Activated T-cell treated with anti-CD3 and anti-CD28 coated beads for 48 hours (primary cell): ENCODE measurements at places on chromosomes 12 and 14.

DNA sequence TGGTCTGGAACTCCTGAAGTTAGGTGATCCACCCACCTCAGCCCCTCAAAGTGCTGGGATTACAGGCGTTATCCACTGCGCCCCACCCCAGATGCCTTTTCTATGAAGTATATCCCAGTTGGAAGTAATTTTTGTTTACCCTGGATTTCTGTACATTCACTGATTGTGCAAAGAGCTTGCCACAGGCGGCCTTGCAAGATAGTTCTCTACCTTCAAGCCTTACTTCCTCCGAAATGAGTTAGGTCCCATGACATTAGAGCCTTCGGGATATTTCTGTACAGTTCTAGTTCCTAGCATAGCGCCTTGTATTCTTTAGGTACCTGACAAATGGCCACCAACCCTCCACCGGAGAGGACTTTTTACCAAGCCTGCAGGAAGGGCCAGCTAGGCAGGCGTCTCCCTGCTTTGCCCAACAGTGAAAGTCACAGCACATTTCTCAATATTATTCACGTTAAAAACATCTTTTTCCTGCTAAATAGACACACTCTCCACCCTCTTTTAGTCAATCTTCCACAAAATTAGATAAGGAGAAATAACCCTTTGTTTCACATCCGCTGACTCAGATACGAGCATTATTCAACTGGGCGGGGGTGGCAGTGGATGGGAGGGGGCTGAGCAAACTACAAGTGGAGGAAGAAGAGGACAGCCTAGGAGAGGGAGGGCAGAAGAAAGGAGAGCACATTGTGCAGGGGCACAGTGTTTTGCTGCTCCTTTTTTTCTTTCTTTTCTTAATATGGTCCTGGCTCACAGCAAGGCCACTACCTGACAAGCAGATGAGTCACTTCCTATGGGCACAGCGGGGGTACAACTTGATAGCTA lies 40.0 kb upstream of the CAPRIN2 start:
- DNase-seq = peak; percentile 24

DNA sequence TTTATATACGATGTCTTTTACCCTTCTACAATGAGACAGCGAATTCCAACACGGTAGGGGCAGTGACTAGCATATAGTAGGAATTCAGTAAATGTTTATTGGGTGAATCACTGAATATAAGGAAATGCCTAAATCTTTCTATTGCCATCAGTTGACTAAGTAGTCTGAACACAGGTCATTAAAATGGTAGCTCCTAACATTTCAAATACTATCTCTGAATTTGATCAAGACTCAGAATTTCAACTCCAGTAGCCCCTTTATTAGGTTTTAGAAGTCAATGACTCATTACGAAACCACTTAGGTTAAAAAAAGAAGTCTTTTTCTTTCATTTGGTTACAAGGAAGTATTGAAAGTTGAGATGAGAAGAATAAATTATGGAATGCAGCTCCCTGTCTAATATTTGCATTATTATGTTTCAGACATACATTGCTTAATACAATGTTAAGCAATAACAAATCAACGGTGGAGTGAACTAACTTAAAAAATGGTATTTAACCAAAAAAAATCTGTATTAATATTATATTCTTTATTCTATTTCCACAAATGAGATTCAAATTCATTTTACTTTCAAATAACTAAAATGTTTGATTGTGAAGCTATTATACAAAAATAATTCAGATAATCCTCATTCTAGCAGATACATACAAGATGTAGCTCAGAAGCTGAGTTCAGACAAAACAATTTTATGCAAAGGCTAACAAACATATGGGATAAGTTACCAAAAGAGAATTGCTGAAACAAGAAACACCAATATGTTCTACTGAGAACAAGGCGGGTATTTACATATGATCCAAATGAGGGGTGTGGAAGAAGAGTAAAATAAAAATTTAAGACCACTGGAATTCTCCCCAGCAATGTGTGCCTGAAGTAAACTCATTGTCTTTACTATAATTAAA lies 302.7 kb downstream of the CEP128 start:
- DNase-seq = no peak

DNA sequence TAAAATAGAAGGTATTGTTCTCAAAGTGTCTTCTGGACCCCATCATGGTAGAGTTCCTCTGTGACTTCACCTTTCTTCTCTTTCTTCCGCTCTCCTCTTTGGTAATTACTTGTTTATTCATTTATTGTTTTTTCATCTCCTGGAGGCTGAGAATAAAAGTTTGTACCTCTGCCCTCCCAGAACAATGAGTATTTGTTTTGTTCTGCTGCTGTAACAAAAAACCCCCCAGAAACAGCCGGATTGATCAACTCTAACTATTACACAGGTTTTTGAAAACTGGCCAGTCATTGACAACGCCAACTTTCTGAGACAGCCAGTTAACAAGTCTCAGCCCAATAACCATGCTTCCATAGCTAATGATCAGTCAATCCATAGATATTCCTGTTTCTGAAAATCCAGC lies 8.2 kb upstream of the DICER1 start:
- DNase-seq = no peak

GRCh38 chr12:95051241-95051640 lies 22.2 kb downstream of the NR2C1 start:
- DNase-seq = no peak
